ENCODE measurements at places on chromosomes 7 and 10.

GRCh38 chr7:23022851-23023250 lies 8.9 kb upstream of the HYCC1 start:
- DNase-seq = no peak

GRCh38 chr10:69786791-69787190 lies 14.9 kb upstream of the COL13A1 start:
- no peak for DNase-seq

GRCh38 chr7:42671627-42672026 lies 240.2 kb downstream of the C7orf25 start:
- DNase-seq = peak; percentile 86

- no peak for DNase-seq
Observed at GRCh38 chr7:141999058-141999623, 3.5 kb downstream of the MGAM start.

DNA sequence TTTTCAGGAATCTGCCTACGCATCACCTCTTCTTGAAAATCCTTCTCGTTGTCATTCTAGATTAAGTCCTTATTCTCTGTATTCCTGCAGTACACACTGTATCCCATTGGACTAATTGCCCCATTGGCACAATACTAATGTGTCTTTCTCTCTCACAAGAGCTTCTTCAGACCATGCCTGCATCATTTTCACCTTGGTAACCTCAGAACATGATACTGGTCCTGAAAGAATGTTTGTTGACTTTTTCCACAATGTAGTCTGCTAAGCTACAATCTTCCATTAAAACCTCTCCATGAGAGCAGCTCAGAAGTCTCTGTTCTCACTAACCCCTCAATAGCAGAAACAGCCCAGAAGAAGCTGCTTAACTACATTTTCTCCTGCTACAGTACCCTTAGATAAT lies 270.7 kb downstream of the PCDH15 start:
- DNase-seq = no peak

All from HS-5 (cell line).